GM23248 (cell line): ENCODE measurements at places on chromosomes 16 and 17.

DNA sequence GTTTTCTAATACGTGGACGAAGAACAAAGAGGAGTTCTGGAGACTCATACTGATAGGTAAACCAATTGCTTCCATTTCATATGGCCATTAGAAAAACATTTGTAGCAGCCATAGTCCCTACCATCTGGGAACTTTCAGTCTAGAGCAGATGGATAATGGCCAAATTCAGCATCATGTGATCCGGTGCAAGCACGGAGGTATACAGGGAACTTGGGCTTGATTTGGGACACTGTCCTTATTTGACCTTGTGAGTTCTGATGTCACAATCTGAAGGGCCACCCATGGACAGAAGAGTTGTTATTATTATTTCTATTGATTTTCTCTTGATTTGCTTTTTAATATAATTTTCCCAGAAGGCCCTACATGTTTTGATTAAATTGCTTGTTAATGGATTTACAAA, 154.6 kb upstream of the ZNF267 start:
- no peak for DNase-seq

- no peak for DNase-seq
These were observed 358.0 kb downstream of the C16orf95 start for GRCh38 chr16:86959091-86959651.

GRCh38 chr17:45581860-45582259, 91.3 kb upstream of the PLEKHM1 start:
- no peak for DNase-seq

GRCh38 chr17:27218719-27219488, 75.0 kb upstream of the WSB1 start:
- DNase-seq, result no peak

DNA sequence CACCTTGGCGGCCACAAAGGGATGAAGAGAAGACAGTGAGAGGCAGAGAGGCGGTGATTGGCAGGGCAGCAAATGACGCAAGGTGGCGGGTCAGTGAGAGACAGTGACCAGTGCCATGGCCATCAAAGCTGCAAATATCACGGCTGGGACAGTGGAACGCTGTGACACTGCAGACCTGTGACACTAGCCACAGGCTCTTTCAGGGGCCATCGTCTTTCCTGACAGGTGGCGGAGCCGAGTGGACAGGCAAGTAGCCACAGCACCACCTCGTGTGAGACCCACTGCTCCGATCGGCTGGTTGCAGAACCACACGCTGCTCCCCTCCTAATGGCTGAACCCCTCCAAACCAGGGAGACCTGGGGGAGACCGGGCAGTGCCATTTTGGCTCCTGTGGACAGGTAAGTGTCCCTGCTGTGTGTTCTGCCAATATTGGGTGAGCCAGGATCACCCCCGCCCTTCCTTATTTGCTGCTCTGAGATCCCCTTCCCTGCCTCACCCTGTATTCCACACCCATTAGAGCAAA, 7.9 kb upstream of the ZNF778 start:
- no peak for DNase-seq

DNA sequence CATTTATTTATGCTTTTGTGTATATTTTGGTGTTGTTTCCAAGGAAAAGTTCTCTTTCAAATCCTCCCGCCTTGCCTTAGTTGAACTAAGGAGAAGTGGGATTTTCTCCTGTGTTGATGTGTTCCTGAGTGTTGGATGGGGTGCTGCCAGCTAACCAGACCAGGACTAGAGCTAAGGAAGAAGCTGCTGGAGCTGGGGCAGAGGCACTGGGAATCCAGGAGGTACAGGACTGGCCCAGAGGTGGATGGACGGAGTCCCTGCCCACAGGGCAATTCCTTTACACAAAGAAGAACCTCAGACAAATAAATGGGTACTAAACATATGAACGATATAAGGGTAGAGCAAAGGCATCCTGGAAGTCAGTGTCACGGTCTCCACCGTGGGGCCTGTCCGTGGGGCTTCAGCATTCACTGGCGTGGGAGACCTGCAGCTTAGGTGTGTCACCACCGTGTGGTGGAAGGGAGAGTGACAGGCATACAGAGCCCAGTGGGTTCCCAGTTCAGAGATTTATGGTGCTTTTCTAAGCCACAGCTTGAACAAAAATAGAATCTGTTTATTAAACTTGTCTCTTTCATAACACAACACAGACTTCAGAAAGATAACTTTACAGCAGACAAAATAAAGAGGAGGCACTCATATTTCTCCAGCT, 270.7 kb downstream of the NTN1 start:
- peak; percentile 49 for DNase-seq

DNA sequence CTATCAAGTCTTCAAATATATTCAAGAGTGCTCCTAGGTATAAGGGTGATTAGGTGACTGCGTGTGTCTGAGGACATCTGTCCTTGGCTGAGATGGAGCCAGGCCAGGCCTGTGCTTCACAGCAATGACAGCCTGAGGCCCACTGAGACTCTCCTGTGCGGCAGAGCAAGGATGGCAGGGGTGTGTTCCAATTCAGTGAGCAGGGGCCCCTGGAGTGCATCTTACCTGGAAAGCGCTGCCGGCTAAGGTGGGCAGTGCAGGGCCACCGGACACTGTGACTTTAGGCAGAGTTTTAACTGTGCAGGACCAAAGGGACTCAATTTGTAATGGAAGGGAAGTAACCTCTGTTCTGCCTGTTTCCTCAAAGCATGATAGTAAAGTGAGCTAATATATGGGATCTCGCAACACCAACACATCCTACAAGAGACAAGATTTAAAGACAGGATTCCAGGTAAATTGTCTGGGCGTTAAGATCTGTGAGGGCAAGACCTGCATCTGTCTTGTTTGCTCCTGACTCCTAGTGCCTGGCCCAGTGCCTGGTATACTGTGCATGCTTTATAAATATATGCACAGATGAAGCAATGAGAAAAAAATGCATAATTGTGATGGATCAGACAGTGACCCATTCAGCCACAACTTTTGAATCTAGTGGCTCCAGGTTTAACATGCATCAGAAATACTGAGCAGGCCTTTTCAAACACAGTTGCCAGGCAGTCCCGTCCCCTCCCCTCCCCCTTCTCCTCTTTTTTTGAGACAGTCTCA, 86.7 kb downstream of the MRC2 start:
- DNase-seq, result peak; percentile 78

GRCh38 chr17:77425791-77426641, 285.2 kb downstream of the SEC14L1 start:
- DNase-seq, result peak; percentile 83

GRCh38 chr17:43905985-43906852, 1.1 kb downstream of the MPP2 start:
- peak; percentile 86 for DNase-seq

GRCh38 chr16:68005786-68006286, 6.6 kb upstream of the DPEP2 start:
- DNase-seq, result no peak

- no peak for DNase-seq
These were observed 2.4 kb downstream of the MON1B start for GRCh38 chr16:77193377-77193776.

GRCh38 chr17:75832652-75833400, 11.4 kb downstream of the UNC13D start:
- DNase-seq, result no peak
